ENCODE measurements at places on chromosomes 1 and 21. TPM values are rescaled to one million over a fixed set of nuclear protein-coding genes. Genes with fewer than 3 reads are reported as not detected.

Gene AMPD1
- not detected for total RNA-seq

Gene C1orf94
- total RNA-seq, result not detected

Gene CYP4A11
- not detected for total RNA-seq

Gene KRTAP19-3
- not detected for total RNA-seq

Gene ANKRD35
- total RNA-seq, result 0.10 TPM

Gene MFAP2
- 2.6 TPM for total RNA-seq

Gene AKIRIN1
- 67.9 TPM for total RNA-seq

Gene NES
- total RNA-seq, result 1.0 TPM

Gene FCRL2
- not detected for total RNA-seq

Gene EDARADD
- 0.05 TPM for total RNA-seq

Gene MPL
- not detected for total RNA-seq

Gene TEDDM1
- total RNA-seq, result not detected

Gene PADI4
- total RNA-seq, result not detected

Gene C1orf21
- 1.7 TPM for total RNA-seq

Gene TLR5
- 0.17 TPM for total RNA-seq

Gene BRINP3
- total RNA-seq, result not detected

Gene CLCA4
- total RNA-seq, result not detected

Gene SIK1
- 0.69 TPM for total RNA-seq

Gene APCS
- total RNA-seq, result not detected

Gene DNASE2B
- total RNA-seq, result not detected

Gene GPR37L1
- 0.15 TPM for total RNA-seq

Gene SLC9C2
- 0.60 TPM for total RNA-seq

Gene SERPINC1
- 0.35 TPM for total RNA-seq

Gene SOX13
- 11.5 TPM for total RNA-seq

Gene UTS2
- not detected for total RNA-seq

Gene FCRL6
- total RNA-seq, result not detected

Gene AVPR1B
- total RNA-seq, result not detected

Gene RNU1-4
- under 0.01 TPM for total RNA-seq

Gene SLAMF1
- total RNA-seq, result not detected

Gene COPA
- total RNA-seq, result 250 TPM

Gene LRRC52
- not detected for total RNA-seq

Gene IL10
- not detected for total RNA-seq

Gene TMEM167B
- 32.1 TPM for total RNA-seq

Gene RPTN
- total RNA-seq, result not detected

Gene NUAK2
- total RNA-seq, result 34.6 TPM

Gene SEMA4A
- total RNA-seq, result 0.69 TPM
